ENCODE measurements at places on chromosomes 6 and 20.

GRCh38 chr6:25070547-25071366 is 135.0 kb upstream of the RIPOR2 start:
- peak; percentile 12 for DNase-seq

DNA sequence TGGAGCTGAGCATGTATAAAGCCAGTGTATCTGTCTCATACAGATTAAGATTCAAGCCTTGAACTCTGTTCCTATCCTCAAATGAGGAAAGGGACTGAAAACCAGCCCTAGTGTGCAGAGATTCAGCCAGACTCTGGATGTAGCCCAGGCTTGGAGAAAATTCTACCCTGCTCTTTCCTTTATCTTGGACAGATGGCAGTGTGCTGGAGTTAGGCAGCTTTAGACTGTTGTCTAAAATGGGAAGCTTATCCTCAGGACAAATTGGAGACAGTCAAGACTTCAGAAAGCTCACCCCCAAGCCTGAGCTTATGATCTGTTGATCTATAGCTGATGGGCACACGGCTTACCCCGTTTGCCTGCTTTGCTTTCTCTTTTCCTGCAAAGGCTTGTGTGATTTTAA is 1057.6 kb downstream of the KIF16B start:
- no peak for DNase-seq

- DNase-seq, result no peak
Measured at GRCh38 chr6:123332070-123332469, 304.7 kb downstream of the TRDN start.

- DNase-seq, result no peak
Measured at GRCh38 chr6:159952289-159953005, 16.4 kb upstream of the IGF2R start.

- no peak for DNase-seq
Measured at GRCh38 chr20:50930976-50931305, 296 bp downstream of the ADNP start.

DNA sequence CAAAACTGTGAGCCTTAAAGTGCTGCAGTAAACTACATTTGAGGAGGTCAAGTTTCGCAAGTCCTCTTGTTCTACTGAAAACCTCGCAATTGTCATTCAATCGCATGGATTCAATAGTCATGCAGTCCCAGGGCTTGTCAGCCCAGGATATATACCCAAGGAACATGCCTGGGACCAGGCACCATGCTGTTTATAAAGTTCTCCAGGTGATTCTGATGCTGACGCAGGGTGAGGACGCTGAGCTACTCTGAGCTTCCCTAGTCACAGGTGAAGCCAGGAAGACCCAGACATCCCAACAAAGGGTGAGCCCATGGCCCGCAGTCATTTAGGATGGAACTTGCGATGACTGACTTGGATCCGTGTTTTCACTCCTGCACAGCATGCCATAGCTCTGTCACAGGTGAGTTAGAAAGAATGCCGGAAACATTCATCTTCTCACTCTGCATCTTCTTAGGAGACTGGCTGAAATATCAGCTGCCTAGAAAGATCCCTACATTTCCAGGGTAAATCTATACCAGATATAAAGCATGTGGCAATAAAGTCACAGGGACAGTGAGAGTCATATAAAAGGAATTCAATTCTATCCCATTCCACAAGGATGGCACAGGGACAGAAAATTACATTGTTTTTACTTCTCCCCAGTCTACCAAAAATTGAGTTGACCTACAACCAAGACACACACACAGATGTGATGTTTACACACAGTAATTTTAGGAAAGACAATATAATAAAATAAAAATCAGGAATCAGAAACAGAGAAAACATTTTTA is 27.0 kb upstream of the SSTR4 start:
- DNase-seq, result no peak

- no peak for DNase-seq
Measured at GRCh38 chr20:54251096-54251495, 43.2 kb downstream of the PFDN4 start.

DNA sequence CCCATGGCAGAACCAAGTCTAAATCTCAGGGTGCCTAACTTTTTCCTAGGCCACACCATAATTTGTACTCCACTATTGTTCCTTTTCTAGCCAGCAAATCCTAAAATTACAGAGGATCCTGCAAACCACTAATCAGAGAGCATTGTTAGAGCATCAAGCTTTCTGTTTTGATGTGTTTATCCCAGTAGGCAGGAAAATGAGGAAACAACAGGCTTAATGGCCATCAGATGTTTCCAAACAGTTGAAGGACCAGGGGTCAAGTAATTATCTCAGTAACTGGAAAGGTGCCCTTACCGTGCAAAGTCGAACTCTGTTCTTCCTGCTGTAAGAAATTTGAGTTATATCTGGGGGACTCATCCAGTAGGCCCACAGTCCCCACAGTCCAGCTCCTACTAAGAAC is 58.7 kb downstream of the RALY start:
- no peak for DNase-seq

GRCh38 chr6:5537967-5538366 is 276.7 kb downstream of the FARS2 start:
- no peak for DNase-seq

DNA sequence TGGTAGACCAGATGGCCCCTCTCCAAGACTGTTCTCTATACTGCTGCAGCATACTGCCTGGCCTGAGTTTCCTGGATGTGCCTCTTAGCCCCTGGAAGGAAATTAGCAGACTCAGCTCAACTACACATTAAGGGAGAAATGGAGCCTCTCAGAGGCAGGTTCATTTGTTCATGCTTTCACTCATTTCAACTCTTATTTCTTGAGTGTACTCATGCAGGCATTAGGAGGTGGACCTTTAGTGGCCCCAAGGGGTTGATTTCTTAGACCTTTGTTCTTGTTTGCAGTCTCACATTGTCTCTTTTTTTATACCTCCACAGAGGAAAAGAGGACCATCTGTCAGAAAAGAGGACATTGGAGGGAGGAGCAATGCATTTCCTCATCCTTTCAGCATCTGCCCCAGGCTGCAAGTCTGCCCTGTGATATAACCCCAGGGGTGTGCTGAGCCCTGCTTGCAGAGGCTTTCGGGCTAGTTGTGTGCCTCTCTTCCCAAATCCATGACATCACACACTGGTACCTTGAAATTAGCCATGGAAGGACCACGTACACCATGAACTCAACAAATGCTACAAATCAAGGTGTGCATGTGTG is 456.2 kb downstream of the CD83 start:
- DNase-seq, result no peak

DNA sequence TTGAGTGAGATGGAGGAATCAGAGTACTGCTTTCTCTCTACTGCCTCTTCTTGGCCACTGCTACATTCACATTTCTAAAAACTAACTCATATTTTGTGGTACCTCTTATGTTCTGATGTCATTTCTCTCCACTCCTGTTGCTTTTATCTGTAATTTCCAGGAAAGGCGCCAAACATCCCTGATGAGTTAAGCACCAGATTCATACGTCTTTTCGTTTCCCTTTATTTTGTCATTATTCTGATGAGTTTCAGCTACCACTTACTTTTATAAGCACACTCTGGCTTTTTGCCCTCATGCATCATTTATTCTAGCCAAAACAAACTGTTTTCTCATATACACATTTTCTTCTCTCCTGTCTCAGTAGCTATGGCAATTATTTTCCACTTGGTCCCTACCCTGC is 680.0 kb downstream of the RNF144B start:
- no peak for DNase-seq

GRCh38 chr20:14984768-14985622 is 647.6 kb upstream of the FLRT3 start:
- DNase-seq, result no peak

DNA sequence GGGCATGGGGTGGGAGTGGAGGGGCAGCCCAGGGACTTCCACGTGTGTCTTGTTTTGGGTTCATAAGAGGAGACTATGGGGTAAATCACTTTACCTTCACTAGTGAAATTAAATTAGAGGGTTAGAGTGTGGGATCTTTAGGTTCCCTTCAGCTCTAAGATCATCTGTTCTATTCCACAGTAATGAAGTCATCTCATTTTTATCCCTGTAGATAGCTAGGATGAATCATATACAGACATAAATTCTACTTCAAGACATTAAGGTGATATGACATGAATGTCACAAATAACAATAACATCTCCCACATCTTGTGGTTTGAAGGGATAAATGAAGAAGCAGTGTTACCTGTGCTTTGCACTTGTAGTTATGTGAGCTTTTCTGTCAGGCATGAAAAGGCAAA is 83.8 kb downstream of the ELOVL4 start:
- DNase-seq, result no peak

DNA sequence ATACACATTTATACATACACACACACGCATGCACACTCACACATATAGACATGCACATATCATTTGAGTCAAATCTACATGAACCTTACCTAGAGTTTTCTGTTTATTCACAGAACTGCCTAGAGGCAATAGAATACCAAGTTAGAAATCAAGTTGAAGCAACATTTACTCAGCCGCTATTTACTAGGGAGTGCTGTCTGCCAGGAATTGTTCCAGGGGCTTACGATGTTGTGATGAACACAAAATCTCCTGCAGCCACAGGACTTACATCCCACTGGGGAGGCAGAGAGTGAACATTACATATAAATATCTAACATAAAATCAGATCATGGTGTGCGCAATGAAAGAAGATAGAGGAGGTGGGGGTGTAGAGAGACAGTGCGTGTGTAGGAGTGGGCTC is 80.4 kb downstream of the GCLC start:
- no peak for DNase-seq

DNA sequence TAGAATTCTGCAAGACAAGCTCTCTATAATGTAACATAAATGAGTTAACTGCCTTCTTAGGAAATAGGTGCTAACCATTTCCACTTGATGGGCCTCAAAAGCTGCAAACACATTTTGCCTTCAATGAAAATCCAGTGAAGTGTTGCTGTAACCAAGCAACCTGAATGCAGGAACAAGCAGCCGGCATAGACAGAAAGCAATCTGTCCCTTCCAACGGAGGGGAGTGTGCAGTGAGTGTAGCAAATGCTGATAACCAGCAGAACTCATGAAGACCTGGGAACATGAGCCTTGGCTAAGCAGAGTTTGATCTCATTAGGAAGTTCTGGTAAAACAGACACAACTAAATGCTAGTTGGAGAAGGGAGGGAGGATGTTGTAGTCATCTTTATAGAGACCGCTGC is 697.8 kb downstream of the KIF16B start:
- no peak for DNase-seq

DNA sequence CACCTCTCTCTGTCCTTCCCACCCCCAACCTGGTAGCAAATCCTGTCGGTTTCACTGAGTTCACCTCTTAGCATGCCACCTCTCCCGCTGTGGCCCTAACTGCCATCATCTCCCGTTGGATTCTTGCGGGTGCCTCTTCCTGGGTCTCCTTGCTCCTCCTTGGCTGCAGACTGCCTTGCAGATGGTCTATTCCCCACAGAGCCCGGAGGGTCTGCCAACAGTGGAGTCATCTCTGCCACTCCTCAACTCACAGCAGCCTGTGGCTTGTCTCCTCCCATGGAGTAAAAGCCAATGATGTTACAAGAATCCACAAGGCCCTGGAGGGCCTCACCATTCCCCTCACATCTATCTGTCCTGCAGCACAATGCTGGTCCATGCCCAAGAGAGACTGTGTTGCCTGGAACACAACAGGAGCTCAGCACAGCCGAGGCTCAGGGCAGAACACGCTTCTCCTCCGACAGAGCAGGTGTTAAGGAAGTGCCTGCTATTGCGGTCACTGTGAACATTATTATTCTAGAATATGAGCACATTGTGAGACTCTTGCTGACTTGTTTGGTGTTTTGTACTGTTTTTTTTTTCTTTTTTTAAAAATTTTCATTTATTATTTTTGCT is 241.8 kb upstream of the SULF2 start:
- no peak for DNase-seq

- no peak for DNase-seq
Measured at GRCh38 chr20:64006902-64007301, 26.0 kb downstream of the PRPF6 start.

DNA sequence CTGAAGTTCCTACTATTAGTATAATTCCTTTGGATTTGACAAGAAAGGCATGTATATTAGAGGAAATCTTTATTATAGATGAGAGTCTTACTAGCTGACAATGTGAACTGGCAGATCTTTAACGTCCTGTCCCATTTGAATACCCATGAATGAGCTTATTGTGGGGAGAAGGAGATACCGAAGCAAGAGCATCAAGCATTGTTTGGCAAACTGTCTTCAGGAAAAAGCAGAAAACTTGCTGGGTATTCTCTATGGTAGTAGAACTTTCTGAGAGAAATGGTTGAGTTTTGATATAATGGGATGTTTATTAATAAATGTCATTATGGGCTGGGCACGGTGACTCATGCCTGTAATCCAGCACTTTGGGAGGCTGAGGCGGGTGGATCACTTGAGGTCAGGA is 18.3 kb downstream of the RSPO3 start:
- no peak for DNase-seq

- DNase-seq, result no peak
Measured at GRCh38 chr20:62758226-62758912, 37.9 kb upstream of the MRGBP start.

DNA sequence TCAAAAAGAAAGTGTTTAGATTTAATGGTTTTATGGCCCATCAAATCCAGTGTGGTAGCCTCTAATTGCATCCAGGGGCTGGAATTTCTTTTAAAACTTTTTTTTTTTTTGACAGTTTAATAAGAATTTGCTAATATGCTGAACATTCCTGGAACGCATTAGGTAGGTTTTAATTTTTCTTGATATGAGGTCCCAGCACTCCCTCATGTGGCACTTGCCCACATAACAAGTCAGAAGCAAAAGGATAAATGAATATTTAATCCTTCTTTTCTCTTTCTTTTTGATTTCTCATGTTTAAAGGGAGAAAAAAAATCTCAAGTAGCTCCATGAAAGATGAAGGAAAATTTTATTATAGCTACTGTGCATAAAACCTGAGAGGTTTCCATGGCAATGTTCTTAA is 13.5 kb downstream of the HAO1 start:
- no peak for DNase-seq

- DNase-seq, result no peak
Measured at GRCh38 chr20:24001712-24002405, 13.3 kb upstream of the GGTLC1 start.

DNA sequence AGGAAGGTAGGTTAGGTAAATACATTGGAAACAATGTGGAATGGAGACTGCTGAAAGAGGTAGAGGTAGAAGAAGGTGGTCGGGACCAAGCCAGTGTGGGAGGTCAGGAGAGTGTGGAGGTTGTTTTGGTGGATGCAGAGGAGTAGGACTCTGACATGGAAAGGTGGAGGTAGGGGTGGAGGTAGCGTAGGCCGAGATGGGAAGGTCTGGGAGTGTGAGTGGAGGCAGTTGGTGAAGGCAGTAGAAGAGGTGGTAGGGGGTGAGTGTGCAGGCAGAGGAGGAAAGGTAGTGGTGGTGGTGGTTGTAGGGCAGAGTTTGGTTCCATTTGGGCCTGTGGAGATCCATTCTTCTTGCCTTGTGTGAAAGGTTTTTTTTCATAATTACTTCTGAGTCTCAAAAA is 599.6 kb upstream of the FLRT3 start:
- no peak for DNase-seq
